Globus pallidus (tissue), 1 donor: ENCODE measurements at places on chromosomes 5 and 9.

- DNase-seq: peak; percentile 64
Measured at GRCh38 chr5:36438765-36439561, 137.3 kb upstream of the RANBP3L start.

DNA sequence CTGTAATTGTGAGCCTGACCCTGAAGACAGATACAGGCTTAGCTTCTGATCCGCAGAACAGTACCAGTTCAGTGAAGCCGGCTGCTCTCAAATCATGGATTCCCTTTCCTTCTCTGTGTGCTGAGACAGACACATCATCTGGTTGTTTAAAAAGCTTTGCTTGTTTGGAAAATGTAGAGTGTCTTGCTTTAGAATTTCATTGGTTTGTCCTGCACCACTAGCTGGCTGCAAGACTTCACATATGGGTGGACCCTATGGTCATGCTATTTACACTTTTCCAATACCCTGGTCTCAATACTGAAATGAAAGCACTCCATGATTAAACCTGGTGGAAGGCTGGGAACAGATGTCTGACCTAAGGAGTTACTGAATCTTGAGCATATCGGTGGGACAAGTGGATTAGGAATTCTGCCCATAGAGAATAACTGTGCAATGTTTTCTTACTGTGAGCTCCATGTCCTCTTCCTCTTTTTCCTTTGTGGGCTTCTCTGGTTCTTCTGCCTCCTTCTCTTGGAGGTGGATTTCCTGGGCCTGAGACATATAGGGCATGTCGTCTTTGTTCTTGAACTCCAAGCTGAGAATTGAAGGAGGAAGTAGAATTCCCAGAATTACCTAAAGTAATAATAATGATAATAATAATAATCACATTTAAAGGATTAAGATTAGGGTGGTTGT is 201.1 kb upstream of the KLF9 start:
- DNase-seq: no peak

DNA sequence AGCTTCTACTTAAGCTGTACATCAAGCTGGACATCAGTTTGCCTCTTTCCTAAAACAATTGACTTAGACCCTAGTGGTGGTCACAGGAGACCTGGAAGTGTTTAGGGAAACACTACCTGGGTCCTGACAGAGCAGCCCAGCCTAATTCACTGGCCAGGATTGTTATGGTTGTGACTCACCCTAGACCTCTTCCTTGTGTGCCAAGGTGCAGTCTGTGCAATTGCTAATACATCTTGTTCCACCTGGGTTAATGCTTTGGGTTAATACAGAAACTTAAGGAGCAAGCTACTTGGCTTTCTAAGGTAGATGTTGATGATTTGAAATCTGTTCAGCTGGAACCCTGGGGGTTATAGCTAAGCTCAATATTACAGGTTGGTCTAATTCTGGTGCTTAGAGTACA is 48.7 kb upstream of the SLC46A2 start:
- no peak for DNase-seq

DNA sequence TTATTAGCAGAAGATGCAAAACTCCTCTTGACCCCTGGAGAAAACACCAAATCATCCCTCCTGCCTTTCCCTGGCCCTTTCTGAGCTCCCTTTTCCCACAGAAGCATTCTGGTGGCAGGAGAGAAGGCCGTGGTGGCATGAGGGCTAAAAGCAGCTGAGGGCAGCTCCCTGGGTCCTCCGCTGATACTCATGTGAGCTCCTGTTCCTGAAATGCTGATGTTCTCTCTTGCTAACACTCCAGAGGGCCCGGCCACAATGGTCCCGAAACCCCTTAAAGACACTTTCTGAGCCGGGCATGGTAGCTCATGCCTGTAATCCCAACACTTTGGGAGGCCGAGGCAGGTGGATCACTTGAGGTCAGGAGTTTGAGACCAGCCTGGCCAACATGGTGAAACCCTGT is 183.1 kb downstream of the HSPA4 start:
- DNase-seq: no peak

DNA sequence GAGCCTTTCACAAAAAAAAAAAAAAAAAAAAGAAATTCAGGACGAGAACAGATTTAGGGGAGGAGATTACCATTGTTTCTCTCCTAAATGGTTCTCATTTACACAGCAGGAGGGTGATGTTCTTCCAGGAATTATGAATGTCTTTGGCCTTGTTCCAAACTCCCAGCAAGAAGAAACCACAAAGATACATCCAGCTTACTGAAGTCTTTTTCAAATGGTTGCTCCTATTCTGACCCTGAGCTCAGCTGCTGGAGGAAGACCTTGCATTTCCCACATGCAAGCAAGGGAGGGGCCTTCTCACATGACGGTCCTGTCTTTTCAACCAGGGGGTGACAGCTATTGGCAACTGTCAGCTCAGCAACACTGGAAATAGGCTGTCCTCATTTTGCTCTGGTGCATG is 203.0 kb upstream of the VLDLR start:
- peak; percentile 20 for DNase-seq

DNA sequence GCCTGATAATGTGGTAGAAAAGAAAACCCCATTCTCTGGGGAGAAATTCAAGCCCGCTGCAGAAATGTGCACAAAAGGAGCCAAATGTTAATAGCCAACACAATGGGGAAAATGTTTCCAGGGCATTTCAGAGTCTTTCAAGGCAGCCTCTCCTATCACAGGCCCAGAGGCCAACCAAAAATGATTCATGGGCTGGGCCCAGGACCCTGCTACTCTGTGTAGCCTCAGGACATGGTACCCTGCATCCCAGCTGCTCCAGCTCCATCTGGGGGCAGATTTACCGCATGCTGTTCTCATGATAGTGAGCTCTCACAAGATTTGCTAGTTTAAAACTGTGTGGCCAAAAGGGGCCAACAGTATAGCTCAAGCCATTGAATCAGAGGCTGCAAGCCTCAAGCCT is 41.1 kb downstream of the RAPGEF6 start:
- no peak for DNase-seq

GRCh38 chr9:38380872-38381534 is 11.5 kb upstream of the ALDH1B1 start:
- DNase-seq: no peak
